T-helper 1 cell (primary cell): ENCODE measurements at places on chromosomes 12 and 14.

- DNase-seq: no peak
Measured at GRCh38 chr12:6295094-6295811, 15.2 kb upstream of the PLEKHG6 start.

GRCh38 chr14:75496755-75497154 is 25.5 kb upstream of the BATF start:
- no peak for DNase-seq

GRCh38 chr14:65850429-65851135 is 438.1 kb downstream of the FUT8 start:
- peak; percentile 28 for DNase-seq

- DNase-seq: no peak
Measured at GRCh38 chr14:53048631-53049030, 97.8 kb upstream of the FERMT2 start.

- no peak for DNase-seq
Measured at GRCh38 chr12:107903341-107904061, 129.0 kb downstream of the ASCL4 start.
